ENCODE measurements at places on chromosomes 16 and 17.

DNA sequence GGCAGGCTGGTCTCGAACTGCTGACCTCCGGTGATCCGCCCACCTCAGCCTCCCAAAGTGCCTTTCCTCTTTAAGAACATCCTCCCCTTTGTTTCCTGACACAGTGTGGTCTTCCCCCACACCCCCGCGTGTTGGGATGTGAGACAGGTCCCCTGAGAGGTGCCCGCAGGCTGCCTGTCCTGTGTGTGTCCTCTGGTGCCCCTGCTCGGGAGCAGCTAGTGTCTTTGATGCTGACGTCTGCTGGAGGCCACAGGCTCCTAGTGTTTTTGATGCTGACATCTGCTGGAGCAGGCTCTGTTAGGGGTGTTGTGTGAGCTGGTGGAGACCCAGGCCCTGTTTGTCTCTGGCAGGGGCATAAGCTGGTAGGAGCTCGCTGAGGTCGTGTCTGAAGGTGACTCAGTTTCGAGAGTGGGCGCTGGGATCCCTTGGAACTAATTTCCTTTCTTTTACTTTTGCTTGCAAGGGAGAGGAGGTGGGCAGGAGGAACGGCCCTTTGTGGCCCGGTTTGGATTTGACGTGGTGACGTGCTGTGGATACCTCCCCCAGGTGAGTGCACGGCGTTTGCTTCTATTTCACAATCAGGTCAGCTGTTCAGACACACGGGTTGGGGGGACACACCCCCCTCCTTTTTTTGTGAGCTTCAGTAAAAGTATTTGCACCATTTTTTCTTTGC lies 6.0 kb downstream of the FN3KRP start:
- DNase-seq = no peak

DNA sequence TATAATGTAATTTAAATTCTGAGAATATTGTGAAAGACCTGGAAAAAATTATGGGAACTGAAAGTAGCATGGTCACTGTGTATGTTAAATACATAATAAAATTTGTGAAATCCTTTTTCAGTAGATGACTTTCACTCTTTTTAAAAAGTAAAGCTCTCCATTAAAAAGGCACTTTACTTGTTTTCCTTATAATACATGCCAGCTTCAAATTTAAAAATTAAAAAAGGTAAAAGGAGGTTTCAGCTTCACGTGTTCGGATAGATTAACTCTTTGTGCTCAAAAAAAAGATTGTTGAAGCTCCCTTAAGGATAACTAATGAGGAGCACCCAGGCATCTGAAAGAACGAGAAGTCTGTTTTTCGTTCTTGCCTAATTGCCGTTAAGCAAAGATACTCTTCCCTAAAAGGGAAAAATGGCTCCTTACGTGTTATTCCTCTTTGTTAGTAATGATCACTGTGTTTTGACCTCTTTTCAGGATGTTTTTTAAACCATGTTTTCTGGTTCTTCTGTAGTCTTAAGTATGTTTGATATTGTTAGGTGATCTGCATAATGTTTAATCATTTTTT lies 87.8 kb downstream of the TUBD1 start:
- peak; percentile 14 for DNase-seq

DNA sequence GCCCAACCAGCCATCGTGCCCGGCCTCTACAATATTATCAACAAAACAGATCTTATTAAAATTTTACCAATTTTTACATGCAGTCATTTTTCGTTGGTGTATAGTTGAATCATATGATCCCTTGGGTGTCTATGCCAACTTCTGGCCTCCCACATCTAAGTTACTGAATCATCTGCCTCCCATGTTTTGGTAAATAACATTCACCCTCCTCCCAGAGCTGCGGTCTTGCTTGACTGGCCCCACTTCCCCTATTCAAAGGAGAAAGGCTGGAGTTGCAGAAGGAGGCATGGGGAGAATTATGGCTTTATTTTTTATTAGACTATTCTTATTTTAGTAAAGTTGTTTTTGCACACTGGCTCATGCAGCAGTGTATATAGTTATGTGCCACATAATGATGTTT lies 18.5 kb upstream of the CCL23 start:
- no peak for DNase-seq

- DNase-seq = no peak
Observed at GRCh38 chr17:68567035-68567434, 34.1 kb downstream of the FAM20A start.

- DNase-seq = no peak
Observed at GRCh38 chr17:38797158-38797490, 2.2 kb downstream of the PIP4K2B start.

DNA sequence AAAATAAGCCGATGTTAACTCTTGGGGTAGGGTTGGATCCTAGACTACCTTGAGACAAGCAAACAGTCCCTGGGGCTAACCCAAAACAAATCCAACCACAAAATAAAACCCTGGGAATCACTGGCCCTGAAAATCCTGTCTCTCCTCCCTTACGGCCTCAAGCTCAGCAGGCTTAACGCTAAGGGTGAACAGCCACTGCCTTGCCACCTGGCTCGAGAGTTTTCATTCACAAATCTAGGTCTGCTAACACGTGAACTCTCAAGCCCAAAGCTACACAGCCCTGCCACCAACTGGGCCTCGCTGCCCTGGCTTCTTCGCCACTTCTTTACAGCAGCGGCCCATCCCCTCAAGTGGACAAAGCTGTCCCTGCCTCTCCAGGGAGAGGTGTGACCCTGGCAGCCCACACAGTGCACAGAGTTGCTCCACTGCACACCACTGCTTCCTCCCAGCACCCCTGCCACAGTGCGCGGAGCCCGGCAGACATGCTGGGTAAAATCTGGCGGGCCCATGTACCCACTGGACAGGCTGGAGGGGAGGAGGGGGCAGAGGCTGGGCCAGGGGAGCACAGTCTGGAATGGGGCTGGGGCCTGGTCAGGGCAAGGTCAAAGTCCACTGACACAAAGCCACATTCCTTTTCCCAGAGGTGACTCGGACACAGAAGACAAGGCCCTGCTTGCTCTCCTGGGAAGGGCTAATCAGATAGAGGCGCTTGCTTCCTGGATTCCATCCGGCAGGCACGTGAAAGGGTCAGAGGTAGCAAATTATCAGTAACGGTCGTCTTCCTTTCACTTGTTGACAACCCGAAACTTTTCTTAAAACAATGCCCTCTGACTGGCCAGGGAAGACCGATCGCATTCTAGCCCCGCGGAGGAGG lies 996 bp downstream of the PCYT2 start:
- no peak for DNase-seq

GRCh38 chr17:7156342-7156940 lies 22.7 kb downstream of the ASGR1 start:
- no peak for DNase-seq
